ENCODE measurements at places on chromosomes 11 and 22.

- no peak for DNase-seq
Observed at GRCh38 chr11:121634273-121634672, 181.5 kb upstream of the SORL1-AS1 start.

- no peak for DNase-seq
Observed at GRCh38 chr11:59368238-59369022, 9.7 kb downstream of the OR5AN1 start.

DNA sequence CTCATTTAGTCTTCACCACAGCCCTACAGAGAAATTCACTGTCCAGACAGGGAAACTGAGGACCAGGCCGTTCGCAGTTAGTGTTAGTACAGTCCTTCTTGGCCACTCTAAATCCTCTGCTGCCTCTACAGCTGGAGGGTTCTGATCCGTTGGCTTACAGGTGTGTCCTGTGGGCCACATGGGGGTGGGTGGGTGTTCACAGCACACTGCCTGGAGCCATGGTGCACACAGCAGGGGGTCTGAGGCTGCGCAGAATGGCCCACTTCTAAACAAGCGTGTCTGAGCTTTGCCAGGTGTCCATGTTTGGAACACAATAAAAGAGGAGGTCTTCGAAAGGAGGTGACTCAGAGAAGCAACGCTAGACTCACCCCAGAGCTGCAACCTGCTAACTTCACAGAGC, 249.0 kb downstream of the ST3GAL4 start:
- no peak for DNase-seq

- no peak for DNase-seq
Observed at GRCh38 chr11:44823006-44823405, 96.2 kb downstream of the TSPAN18 start.

DNA sequence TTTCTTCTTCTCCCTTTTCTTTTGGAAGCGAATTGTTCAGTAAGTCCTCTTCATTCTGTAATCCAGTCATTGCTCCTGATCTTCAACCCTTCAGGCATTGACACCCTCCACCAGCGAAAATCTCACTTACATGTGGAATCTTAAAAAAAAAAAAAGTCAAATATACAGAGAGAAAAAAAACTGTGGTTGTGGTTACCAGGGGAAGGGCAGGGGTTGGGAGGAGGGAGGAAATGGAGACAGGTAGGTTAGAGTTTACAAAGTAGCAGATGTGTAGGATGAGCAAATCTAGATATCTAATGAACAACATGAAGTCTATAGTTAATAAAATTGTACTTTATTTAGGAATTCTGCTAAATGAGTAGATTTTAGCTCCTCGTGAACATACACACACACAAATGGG, 17.7 kb upstream of the TMEM123 start:
- DNase-seq = no peak

- DNase-seq = no peak
Observed at GRCh38 chr11:11140510-11140909, 212.5 kb downstream of the CSNK2A3 start.

Data from neuronal stem cell (in vitro differentiated cells).